MV-4-11 (cell line): ENCODE measurements at places on chromosomes 16 and 17.

DNA sequence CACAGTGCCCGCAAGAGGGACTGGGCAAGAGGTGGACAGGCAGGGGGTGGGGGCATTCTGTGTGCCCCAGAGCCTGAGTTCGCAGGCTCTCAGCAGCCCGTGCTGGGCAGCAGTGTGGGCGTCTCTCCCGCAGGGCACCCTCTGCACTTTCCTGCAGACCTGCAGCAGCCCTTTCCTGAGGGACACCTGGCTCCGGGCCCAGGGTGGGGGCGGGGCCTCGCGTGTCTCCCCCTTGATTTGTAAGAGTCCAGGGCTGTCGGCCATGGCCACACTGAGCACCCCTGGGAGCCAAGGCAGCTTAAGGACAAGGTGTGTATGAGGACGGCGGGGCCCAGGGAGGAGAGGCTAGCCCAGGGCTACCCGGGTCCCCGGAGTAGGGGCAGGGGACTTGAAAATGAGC, 33.4 kb upstream of the SLC38A10 start:
- no peak for DNase-seq

DNA sequence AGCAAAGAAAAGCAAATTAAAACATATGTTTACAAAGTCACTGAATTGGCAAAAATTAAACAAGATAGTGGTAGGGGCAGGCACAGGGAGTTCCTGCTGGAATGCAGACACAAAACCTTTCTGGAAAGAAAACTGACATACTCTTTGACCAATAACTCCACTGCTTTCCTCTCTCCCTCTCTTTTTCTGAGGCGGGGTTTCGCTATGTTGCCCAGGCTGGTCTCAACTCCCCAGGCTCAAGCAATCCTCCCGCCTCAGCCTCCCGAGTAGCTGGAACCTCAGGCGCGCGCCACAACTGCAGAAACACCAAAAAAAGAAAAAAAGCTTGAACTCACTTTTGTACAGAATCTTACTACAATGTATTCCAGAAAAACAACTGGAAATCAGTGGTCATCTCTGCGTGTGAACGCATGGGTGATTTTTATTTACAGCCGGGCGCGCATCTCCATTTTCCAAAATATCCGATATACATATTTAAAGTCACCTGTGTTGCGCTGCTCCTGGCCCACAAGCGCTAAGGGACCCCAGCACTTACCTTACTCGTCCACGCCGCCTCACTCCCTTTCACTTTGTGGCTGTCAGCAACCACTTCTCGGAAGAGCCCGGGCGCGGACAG, 480 bp downstream of the TXNL4B start:
- DNase-seq, result no peak

DNA sequence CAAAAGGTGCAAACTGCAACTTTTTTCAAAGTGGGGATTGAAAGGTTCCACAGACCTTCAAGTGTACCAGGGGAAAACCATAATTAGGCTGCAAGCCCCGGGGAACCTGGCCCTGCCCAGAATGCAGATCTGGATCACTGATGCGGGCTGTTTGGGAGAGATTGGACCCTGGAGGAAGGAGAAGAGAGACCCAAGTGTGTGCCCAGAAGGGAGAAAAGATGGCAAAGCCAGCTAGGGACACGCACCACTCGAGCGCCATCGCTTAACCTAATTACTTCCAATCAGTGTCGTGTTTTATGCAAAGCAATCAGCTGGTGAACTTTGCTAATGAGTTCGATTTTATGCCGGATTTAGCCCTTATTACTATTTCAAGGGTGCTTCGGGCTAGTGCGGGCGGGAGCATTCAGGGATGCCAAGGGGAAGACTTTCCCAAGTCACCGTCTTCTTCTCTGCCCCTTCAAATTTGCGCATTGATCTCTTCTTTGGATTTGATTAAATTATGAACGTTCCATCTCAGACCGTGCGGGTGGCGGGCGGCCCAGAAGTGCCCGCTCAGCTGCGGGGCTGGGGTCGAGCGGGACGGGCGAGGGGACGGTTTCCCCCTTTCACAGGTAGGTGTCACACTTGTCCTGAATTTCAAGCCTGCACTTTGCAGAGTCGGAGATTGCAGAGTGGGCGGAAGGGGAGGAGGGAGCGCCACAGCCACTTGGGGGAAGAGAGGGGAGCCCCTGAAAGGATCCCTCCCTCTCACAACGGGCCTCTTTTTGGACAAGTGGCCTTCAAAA, 4.0 kb downstream of the IRX5 start:
- no peak for DNase-seq

GRCh38 chr16:59500601-59501000, 766.5 kb upstream of the GOT2 start:
- DNase-seq, result no peak

- DNase-seq, result no peak
Measured at GRCh38 chr17:76573096-76573495, 12.6 kb downstream of the ST6GALNAC2 start.

- DNase-seq, result peak; percentile 71
Measured at GRCh38 chr16:3022208-3022683, 1.5 kb downstream of the HCFC1R1 start.

- DNase-seq, result peak; percentile 17
Measured at GRCh38 chr17:4895657-4896331, 3.5 kb upstream of the C17orf107 start.

DNA sequence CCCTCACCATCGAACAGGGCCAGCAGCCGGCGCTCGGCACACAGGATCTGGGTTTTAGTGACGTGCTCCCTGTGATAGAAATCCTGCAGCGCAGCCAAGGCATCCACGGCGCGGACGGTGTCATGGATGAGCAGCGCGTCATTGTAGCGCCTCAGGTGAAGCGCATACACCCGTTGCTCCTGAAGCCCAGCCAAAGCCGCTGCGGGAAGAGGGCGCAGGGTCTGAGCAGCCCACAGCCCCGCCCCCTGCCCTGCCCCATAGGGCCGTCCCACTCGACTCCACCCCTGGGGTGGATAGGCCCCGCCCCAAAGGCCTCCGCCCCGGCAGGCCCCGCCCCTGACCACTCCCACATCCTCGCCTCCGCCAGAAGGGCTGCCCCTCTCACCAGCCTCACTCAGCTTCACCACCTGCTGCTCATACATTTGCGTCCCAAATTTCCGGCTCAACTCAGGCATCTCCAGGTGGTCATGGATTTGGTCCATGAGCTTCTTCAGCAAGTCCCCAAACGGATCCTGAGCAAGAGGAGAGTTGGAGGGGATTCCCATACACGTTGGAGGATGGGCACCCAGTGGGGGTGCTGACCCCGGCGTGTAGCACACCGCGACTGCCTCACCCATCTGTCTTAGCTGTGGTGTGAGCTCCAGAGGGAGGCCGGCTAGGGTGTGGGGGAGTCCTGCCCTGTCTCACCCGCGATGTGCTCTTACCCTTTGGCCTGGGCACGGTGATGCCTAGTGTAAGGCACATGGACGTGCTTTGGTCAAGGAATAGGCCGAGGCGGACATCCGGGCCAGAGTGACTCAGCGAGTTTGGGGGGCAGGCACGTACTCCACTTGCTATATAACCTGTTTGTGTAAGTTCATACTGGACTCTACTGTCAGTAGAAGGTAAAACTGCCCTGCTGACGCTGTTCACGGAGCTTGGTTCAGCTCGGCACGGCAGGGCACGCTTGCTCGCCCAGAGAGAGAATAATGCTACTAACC, 4.6 kb downstream of the DHX58 start:
- peak; percentile 67 for DNase-seq

- peak; percentile 68 for DNase-seq
Measured at GRCh38 chr17:15233022-15233805, 31.9 kb downstream of the PMP22 start.

DNA sequence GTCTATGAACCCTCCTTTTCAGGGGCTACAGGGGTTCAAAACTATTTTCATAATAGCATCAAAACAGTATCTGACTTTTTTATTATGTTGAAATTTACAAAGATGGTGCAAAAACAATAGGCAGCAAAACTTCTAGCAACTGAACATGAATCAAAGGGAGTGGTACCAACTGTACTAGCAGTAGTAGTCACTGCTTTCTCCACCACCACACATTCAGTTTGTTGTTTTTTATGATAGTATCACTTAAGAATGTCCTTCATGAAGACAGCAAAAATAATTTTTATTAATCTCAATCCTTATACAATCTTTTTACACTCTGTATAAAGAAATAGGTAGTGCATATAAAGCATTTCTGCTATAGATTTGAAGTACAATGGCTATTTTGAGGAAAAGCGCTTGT, 47.6 kb downstream of the MED13 start:
- DNase-seq, result no peak

- DNase-seq, result peak; percentile 52
Measured at GRCh38 chr17:77374170-77374936, 233.6 kb downstream of the SEC14L1 start.

- DNase-seq, result peak; percentile 42
Measured at GRCh38 chr17:74417178-74418045, 14.5 kb upstream of the GPRC5C start.

DNA sequence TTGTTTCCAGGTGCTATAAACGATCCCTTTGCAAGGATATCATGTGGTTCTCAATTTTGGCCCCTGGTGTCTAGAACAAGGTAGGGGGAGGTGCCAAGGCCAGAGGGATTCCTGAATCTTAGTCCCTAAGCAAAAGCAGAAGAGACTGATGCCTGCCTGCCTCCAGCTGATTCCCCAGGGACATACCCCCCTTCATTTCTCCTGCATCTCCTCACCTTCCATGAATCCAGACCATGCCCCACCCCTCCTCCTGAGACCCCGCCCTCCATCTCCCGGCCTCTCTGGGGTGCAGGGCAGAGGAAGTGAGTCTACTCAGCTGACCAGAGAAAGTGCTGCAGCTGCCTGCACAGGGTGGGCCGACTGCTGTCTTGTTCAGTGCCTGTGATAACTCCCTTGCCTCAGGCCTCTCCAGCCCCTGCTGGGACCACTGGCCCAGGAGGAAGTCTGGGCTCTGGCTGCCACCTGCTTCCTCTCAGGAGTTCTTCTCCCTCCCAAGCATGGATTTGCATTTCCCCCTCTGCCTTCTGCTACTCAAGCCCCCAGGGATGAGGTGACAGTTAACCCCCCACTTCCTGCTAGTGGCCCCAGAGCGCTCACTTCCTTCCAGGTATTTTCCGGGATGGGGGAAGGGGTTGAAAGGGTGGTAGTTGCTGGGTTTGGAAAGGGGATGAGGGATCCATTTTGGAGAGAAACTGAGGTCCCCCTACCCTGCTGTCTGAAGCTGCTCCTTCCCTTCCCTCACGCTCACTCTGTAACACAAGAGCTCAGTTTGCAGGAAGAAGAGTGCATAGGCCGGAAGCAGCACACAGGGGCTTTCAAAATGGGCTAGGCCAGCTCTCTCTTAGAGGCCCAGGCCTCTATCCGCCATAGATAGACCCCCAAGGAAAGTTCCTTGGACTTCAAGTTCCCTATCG, 10.5 kb upstream of the TSPOAP1 start:
- peak; percentile 90 for DNase-seq

- DNase-seq, result peak; percentile 15
Measured at GRCh38 chr17:49646391-49647255, 31.3 kb downstream of the SPOP start.

GRCh38 chr17:72461757-72462156, 340.9 kb downstream of the SOX9 start:
- DNase-seq, result no peak

DNA sequence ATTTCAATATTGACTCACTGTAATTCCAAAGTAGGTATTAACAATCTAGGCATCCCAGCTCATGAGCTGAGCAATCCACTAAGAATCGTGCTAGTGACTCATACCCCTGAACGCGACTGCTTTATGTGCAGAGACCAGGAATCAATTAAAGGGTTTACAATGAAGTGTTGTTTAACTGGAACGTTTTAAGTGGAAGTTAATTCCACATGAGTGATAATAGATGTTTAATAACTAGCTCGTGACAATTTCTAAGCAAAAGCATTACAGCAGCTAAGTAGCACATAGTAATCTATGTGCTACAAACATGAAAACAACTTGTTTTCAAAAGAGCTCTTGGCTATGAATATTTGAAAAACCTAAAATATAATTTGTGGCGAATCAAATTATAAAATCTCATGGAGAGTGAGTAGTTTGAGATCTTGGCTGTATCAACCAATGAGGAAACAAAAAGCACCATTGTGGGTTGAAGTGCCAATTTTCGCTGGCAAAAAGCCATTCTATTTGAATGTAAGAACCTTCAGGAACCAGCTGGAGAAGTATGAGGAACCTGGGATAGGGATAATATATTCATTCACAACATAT, 9.4 kb downstream of the GJC1 start:
- no peak for DNase-seq

GRCh38 chr17:29596811-29597210, 3.9 kb downstream of the ANKRD13B start:
- no peak for DNase-seq

- no peak for DNase-seq
Measured at GRCh38 chr17:10812674-10813073, 8.8 kb upstream of the TMEM238L start.

GRCh38 chr17:1322014-1322428, 42.6 kb downstream of the TRARG1 start:
- DNase-seq, result no peak

DNA sequence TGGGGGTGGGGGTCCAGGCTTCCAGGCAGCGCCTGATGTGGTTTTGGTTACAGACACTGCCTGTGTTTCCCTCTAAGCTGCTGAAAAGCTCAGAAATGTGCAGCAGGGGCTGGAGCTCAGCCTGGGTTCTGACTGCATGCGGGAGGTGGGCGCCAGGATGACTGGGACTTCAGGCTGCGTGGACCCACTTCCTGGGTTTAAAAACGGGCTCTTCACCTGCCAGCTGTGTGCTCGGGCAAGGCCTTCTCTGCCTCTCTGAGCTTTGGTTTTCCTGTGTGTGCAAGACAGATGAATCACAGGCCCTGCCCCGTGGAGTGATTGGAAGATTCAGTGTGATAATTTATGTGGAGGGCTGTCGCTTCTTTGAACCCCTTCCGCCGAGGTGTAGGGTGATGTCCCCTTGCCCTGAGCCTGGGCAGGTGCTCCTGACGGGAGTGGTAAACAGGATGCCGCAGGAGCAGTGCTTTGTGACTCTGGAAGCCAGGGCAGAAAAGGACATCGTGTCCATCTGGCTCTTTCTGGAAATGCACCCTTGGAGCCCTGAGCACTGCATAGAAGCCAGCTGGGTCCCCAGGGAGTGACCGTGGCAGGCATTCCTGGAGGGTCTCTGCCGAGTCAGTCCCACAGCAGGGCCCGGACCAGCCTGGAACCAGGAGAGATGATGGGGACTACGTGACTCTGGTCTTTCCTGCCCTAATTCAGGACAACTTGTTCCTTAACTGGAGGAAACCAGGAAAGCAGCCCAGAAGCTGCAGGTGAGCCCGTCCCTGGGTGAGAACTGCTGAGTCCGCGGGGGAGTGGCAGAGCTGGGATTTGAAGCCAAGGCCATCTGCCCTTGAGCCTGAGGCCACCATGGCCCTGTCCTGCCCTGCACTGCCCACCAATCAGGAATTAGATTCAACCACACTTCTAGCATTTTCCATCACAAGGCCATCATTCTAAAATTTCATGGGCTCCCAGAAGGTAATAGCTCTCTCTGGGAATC, 28.5 kb upstream of the SLC7A5 start:
- peak; percentile 68 for DNase-seq

- no peak for DNase-seq
Measured at GRCh38 chr17:46003907-46004748, 5.1 kb downstream of the STH start.

- DNase-seq, result no peak
Measured at GRCh38 chr16:705431-706188, at the start of gene FBXL16. Gene FBXL16, minus strand, starts transcription at chr16:705801. Its CDS starts 8,396 bp downstream, at chr16:697405.

DNA sequence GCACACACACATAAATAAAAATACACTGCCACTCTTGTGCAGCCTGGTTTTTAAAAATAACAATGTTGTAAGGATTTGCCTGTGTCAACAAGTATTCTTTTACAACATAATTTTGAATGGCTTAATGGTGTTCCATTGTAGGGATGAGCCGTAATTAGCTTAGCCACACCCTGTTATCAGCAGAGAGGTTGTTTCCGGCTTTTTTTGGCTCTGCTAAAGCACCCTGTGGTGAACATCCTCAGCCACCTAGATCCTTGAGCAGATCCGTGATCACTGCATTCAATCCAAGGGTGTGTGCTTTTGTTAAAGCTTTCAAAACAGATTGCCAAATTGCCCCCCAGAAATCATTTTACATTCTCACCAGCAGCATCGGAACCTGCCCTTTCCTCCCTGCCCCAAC, 7.0 kb downstream of the KATNB1 start:
- DNase-seq, result no peak
